NCI-H446 treated with DMSO at 0.1 percent for 48 hours (cell line): ENCODE measurements at places on chromosomes 16 and 17.

DNA sequence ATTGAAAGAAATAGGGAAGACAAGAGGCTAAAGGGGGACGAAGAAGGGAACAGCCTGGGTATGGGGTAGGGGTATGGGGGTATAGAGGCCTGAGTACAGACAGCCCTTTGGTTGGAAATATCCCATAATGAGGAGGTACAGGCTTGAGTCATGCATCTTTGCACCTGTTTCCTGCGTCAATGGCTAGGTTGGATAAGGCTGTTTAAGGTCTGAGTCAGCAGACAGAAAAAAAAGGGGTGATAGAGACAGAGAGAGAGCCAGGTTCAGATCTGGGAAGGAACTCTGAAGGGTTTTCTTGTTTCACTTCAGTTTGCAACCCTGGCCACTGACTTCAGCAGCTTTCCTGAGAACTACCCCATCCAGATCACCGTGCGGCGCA lies 8.5 kb downstream of the FNDC8 start:
- DNase-seq, result no peak

DNA sequence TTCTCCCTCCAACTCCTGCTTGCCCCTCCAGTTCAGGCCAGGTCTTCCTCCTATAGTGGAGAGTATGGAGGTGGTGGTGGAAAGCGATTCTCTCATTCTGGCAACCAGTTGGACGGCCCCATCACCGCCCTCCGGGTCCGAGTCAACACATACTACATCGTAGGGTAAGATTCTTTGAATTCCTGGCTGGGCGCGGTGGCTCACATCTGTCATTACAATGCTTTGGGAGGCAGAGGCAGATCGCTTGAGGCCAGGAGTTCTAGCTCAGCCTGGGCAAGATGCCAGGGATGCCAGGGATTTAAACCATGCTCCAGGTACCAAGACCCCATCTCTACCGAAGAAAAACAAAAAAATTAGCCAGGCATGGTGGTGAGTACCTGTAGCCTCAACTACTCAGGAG lies 1.4 kb downstream of the ZG16 start:
- DNase-seq, result no peak

DNA sequence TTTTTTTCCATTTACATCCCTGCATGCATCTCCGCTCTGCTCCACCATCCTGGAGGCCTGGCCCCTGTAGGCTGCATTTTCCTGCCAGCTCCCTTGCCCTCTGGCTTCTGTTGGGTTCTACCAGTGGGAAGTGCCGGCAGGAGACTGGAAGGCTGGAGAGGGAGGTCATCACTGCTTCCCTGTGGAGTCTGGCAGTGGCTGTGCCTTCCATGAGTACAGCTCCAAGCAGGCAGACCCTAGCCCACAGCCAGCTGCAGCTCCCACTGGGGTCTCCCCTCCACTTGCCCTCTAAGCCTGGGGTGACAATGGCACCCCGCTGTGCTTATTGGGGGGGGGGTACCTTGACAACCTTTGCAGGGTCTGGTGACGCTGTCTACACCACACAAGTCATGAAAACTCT lies 37.3 kb downstream of the MMP15 start:
- no peak for DNase-seq

DNA sequence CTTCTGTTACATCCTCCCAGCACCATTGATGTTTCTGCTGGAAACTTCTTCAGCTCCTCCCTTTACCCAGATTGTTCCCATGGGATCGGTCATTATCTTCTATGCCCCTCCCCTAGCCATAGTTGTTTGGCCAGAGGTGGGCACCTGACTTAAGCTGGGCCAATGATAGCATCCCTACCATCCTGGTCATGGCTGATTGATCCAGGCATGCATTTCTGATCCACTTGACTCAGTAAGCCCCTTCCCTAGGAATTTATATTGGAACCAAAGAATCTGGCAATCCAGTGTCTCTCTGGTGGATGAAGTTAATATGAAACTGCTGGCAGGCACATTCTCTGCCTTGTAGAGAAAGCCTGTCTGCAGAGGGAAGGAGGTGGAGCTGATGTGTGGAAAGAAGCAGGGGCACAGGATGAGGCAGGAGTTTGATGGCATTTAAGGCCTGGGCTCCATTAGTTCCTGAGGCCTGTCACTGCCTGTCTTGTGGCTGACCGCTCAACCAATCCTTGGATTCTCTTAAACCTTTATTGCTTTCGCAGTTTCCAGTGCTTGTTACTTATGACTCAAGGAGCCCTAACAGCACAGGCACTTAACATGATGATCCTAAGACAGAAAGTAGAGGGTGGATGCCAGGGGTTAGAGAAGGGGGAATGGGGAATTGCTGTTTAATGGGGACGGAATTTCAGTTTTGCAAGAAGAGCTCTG lies 152.4 kb downstream of the ABCC12 start:
- peak; percentile 77 for DNase-seq

GRCh38 chr17:42760652-42761581 lies at the start of gene RAMP2:
RAMP2 (plus strand) TSS chr17:42761227; CDS start chr17:42761262, 35 bp downstream.
- DNase-seq, result no peak
